ENCODE measurements at places on chromosomes 7 and 10.
A peak's percentile ranks its signal among the peaks of the same experiment; 100 is the strongest.

DNA sequence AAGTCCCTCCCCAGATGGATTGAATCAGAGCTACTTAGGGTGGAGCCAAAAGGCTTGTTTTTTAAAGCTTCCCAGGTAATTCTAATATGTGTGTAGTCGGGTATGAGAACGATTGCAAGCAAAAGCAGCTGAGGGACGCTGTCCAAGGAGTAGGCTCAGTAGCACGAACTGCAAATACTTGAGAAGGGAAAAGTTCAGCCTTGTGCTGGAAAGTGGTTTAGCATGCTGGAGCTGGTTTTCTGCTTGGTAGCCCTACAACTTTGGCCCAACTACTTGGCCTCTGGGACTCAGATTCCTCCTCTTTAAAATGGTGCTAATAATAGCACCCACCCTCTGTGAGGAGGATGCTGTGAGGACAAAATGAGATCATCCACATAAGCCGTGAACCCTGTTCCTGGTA is 76.2 kb downstream of the AHR start:
- no peak for DNase-seq

DNA sequence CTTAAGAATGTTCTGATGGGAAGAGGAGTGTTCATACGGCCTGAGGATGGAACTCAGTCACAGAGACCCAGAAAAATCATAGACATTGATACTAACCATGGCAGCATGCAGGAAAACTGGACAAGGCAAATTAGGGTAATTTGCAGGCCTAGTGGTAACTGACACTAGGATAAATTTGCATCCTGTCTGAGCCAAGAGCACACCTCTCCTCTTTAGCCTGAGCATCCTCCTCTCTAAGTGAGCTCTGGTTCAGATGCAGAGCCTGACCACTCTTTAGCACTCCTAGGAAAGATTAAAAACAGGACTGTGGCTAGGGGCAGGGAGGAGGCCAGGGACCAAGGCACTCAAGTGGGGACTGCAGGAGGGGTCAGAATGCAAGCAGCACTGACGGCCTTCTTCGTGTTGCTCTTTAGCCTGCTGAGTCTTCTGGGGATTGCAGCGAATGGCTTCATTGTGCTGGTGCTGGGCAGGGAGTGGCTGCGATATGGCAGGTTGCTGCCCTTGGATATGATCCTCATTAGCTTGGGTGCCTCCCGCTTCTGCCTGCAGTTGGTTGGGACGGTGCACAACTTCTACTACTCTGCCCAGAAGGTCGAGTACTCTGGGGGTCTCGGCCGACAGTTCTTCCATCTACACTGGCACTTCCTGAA is at the start of gene TAS2R41:
TSS of gene TAS2R41 (plus strand) at position 373 of the 650 bp plus-strand sequence. CDS start at position 373, 0 bp downstream.
- no peak for DNase-seq

- DNase-seq: peak; percentile 70
These were observed 75.2 kb downstream of the PAXIP1 start for GRCh38 chr7:154927624-154928125.

DNA sequence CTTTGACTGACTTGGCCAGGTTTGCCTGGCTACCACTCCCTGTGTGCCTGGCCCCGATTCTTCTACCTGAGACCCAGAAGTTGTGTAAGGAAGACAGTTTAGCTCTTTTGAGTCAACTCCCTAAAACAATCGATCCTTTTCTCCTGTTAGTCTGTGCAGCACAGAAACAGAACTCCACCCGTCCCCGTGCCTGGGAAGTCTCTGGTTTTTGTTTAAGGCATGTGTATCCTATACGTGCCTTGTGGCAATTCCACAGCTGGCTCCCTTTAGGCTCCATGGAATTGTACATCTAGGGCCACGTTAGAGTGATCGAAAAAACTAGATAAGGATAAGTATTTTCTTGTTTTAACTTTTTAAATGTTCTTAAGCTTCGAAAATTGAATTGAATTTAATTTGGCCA is 131.6 kb downstream of the BICC1 start:
- no peak for DNase-seq

- DNase-seq: no peak
These were observed 9.7 kb upstream of the ANKRD7 start for GRCh38 chr7:118214833-118215182.
